ENCODE measurements at places on chromosomes 1 and 21. TPM values are rescaled to one million over a fixed set of nuclear protein-coding genes. Genes with fewer than 3 reads are reported as not detected.

Gene NECTIN4
- not detected for total RNA-seq

Gene PTPRF
- total RNA-seq, result 31.1 TPM

Gene ITLN2
- total RNA-seq, result not detected

Gene IVL
- not detected for total RNA-seq

Gene CASZ1
- 1.8 TPM for total RNA-seq

Gene PLXNA2
- 2.0 TPM for total RNA-seq

Gene SMCP
- total RNA-seq, result not detected

Gene RAB7B
- total RNA-seq, result 0.69 TPM

Gene LEPR
- 8.6 TPM for total RNA-seq

Gene TBX19
- total RNA-seq, result 0.54 TPM

Gene ITLN1
- total RNA-seq, result not detected

Gene EPHB2
- total RNA-seq, result 26.7 TPM

Gene FCRL2
- not detected for total RNA-seq

Gene VSIG8
- not detected for total RNA-seq

Gene HTR6
- total RNA-seq, result not detected

Gene NTNG1
- total RNA-seq, result 5.8 TPM

Gene CLDN17
- total RNA-seq, result not detected

Gene HSF2BP
- total RNA-seq, result 4.7 TPM

Gene EFNA1
- 15.1 TPM for total RNA-seq

Gene SLC22A15
- 0.62 TPM for total RNA-seq

Gene ZFYVE9
- 9.2 TPM for total RNA-seq

Gene POGZ
- 21.6 TPM for total RNA-seq

Gene TACSTD2
- total RNA-seq, result not detected
